ENCODE measurements at places on chromosomes 6 and 20.
A peak's percentile ranks its signal among the peaks of the same experiment; 100 is the strongest.

- no peak for DNase-seq
Measured at GRCh38 chr20:48797275-48797825, 30.4 kb downstream of the PREX1 start.

- DNase-seq, result peak; percentile 15
Measured at GRCh38 chr20:35618263-35619131, 2.9 kb downstream of the SPAG4 start.

GRCh38 chr6:149323925-149324324 is 6.4 kb downstream of the TAB2 start:
- DNase-seq, result no peak

DNA sequence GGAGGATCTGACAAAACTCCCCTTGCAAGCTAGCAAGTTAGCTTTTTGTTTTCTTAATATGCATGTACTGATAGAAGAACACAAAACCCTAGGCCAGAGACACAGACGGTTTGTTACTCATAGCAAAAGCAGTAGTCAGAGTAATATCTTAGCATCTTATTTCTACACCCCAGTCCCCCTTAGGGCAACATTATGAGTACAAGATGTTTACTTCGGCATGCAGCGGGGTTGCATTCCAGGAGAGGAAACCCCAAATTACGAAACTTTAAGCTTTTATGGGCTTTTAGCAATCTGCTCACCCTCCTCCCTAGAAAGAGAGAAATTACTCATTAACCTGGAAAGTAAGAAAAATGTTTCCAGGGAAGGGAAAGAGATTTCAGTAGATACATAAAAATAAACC is 1286.9 kb downstream of the EPHA7 start:
- DNase-seq, result no peak

DNA sequence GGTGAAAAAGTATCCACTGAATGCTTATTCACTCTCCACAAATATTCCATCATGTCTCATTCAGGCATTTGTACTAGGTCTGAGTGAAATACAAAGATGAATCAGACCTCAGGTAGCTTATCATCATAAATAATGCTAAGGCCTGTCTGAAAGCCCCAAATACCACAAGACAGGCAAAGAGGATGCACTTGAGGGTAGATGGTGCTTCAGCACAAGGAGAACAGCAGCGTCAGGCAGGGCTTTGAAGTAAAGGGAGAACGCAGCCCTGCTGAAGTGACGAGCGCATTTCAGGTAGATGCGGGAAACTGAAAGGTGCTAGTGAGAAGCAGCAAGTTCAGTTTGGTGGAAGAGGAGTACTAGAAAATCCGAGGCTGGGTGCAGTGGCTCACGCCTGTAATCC is 38.7 kb downstream of the MAP3K5 start:
- no peak for DNase-seq

DNA sequence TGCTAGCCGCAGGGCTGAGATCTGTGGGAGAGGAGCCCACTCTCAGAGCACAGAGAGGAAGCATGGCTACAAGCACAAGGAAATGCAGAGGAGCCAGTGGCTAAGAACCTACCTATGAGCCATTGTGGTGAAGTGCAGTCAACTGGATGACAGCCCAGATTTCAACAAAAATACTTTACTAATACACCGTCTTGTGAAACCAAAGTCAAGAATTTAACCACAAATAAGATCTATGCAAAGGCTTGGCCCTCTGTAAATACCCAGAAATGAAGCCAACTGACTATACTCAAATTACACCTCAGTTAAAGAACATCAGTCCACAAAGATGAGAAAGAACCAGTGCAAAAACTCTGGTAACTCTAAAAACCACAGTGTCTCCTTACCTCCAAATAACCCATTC is 40.1 kb upstream of the PTCHD4 start:
- DNase-seq, result no peak

DNA sequence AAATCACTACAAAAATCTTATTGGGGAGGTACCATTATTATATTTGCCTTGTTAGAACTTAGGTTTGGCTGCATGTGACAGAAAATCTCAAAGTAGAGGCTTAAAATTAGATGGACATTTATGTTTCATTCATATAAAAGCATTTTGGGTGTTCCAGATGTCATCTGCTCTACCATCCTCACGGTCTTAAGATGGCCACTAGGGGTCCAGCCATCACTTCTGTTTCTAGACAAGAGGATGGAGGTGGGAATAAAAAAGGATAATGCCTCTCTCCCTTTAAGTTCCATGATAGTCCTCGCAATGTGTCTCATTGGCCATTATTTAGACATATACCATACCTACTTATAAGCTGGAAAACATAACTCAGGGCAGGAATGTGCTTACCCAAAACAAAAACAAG is 929.5 kb downstream of the KIF16B start:
- DNase-seq, result no peak

DNA sequence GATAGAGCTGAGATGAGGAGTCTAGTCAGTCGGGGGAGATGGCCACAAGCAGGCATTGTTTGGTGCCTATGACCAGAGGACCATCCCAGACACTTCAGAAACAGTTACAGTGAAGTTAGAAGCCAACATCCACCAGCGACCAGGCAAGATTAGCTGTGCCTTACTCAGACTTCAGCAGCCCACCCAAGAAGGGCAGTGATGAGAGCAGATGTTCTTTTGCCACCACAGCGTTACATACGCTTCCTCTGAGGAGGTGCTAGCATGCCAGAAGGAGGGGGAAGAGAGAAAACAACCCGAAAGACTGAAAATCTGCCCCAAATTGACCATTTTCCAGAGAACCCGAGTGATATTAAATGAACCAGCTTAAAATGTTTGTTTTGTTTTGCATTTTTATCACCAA is 186.8 kb downstream of the PRL start:
- no peak for DNase-seq

- DNase-seq, result no peak
Measured at GRCh38 chr6:107753778-107754177, 70.3 kb downstream of the SCML4 start.

GRCh38 chr20:9179193-9179802 is 110.4 kb downstream of the PLCB4 start:
- DNase-seq, result no peak

DNA sequence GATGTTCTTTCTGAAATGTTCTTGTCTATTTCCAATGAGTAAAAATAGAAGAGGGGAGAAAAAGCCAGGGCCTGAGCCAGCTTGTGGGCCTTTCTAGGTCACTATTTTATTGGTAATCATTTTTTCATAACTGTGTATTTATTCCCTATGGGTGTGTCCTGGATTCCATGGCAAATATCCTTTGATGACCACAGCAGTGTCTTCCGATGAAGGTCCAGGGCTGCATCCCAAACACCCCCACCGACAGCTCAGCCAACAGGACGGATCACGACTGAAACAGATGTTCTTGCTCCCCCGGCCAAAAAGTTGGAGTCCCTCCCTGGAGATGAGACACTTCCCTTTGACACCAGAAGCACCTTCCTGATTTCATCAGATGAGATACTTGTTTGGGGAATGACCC is 105.4 kb upstream of the PLEKHG1 start:
- DNase-seq, result no peak

- no peak for DNase-seq
Measured at GRCh38 chr6:116362276-116362675, 8.5 kb upstream of the DSE start.

DNA sequence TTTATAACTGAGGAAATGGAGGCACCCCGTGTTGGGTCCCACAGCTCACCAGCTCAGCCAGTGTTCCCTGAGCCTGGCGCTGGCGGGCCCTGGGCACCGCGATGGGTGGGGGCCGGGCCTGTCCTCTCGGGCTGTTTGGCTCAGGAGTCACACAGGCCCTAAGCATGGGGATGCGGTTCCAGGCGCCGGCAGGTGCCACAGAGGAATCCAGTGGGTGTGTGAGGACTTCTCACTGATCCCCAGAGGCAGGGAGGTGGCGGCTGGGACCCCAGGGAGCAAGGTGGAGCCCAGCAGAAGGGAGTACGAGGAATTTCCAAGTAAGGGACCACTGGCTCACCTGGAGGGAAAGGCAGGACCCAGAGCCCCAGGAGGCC is 57.5 kb downstream of the IRF4 start:
- DNase-seq, result no peak

DNA sequence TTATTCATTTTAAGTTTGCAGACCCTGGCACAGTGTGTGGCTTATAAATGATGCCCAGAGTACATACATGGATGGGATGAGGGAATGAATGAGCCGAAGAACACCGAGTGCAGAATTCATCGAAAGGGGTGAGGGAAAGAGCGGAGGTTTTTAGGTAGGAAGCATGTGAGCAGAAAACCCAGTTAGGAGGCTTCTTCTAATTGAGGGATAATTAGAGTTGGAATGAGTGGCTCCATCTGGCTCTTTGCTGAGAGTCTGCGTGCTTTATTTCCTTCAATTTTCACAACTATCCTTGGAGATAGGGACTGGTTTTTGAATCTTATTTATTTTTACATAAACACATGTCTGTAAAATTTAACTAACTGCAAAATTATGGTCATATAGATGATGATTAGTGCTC is 150.7 kb downstream of the DOK5 start:
- no peak for DNase-seq

DNA sequence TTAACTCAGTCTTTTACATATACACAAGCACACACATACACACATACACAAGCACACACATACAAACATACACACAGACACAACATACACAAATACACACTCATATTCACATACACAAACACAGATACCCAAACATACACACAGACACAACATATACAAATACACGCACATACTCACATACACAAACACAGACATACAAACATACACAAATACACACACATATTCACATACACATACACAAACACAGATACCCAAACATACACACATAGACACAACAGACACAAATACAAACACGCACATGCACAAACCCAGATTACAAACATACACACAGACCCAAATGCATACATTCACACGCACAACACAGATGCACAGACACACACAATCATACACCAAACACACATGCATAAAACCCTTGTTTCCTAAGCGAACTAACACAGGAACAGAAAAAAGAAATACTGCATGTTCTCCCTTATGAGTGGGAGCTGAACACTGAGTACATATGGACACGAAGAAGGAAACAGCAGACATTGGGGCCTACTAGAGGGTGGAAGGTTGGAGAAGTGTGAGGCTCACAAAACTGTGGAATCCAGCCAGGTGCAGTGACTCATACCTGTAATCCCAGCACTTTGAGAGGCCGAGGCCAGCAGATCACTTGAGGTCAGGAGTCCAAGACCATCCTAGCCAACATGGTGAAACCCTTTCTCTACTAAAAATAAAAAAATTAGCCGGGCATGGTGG is 34.2 kb downstream of the PIM1 start:
- no peak for DNase-seq

DNA sequence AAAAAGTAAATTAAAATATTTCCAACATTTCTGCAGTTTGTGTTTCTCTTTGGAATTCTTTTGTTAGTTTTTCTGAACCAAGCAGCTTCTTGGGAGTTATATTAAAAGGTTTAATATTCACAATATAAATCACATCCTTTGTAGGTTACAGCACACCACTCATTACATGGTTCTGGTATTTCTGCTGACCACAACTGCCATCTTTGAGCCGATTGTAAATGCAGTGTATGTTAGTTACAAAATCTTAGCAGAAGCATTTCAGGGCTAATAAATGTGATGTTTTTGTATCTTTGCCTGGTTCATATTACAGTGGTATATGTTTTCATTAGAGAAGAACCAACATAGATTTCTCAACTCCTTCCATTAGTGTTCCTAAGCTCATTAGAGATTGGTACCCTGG is 19.1 kb upstream of the TSHZ2 start:
- DNase-seq, result no peak

GRCh38 chr6:131727868-131728267 is 17.1 kb upstream of the CTAGE9 start:
- no peak for DNase-seq

GRCh38 chr6:7992002-7992815 is 72.0 kb downstream of the BLOC1S5 start:
- DNase-seq, result no peak

GRCh38 chr6:37724530-37725220 is 27.0 kb upstream of the MDGA1 start:
- no peak for DNase-seq

DNA sequence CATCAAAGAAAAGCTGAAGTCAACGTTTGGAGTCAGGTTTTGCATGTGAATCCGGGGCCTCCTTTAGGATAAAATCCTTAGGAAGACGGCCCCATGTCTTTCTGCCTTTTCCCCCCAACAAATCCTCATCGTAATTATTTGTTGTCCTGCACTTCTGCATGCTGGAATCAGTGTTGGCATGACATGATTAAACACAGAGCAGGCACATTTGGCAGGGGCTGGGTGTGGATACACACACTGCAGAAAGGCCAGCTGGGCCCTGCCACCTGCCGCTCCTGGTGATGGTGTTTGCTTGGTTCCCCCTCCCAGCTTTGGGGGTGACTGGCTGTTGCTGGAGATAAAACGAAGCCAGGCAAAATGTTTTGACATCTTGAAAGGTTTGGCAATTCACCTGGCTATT is 46.3 kb upstream of the FOXA2 start:
- no peak for DNase-seq

GRCh38 chr6:80223743-80224212 is 117.3 kb downstream of the BCKDHB start:
- DNase-seq, result no peak

DNA sequence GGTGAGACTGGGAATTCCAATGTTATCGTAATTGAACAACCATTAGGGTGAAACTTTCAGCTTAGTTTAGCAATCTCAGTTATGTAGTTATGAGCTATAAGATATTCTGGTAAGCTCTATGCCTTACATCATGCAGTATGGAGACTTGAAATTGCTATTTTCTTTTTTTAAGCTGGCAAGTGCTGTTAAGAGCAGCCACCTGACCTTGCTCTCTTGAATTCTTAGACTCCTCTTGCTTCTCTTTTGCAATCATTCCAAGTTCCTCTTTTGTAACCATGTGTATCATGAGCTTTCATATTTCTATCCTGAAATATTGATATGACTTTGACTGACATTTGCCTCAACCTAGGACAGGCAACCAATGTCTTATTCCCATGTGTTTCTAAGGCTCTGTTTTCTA is 446.3 kb upstream of the SLC35B3 start:
- DNase-seq, result no peak

GRCh38 chr6:111805511-111806164 is 67.6 kb downstream of the FYN start:
- DNase-seq, result peak; percentile 68

DNA sequence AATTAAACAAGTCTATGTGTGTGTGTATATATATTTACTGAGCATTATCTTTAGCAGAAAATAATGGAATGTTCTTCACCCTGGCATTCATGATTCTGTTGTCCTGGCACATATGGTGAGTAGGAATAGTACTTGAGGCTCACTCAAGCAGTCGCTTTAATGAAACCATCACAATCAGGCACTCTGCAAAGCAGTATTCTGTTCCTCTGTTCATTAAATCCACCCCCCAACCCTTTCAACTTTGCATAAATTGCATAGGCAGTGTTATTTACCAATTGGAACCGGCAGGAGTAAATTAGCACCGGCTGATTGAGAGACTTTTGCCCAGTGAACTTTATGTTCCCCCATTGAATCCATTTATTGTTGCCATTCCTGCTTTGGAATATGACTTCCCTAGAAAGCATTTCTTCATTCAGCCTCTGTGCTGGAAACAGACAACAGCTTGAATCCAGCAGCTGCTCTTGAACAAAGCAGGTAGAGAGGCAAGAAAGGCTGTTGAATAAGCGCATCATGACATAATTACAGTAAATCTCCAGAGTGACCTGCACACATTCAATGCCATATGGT is 268.0 kb upstream of the RNF217 start:
- DNase-seq, result no peak
